ENCODE measurements at places on chromosomes 3 and 15. TPM values are rescaled to one million over a fixed set of nuclear protein-coding genes. Genes with fewer than 3 reads are reported as not detected.

DNA sequence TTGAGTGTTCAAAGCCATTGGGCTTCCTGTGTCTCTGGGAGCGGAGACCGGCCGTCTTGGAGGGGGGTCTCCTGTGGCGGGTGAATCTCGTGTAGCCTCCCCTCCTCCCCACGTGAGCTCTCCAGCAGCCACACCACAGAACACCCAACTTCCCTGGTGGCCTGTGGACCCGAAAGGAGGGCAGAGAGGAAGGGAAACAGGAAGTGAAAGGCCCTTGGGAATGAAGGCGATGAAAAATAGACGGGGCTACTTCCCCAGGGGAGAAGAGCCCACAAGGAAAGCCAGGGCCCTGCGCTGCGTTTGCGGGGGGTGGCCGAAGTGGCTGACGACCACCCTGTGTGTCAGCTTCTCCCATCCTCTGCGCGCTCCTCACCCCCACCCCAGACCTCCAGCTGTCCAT lies 5.4 kb downstream of the ANKRD63 start:
- DNase-seq: no peak

GRCh38 chr3:138375447-138375846 lies 27.1 kb downstream of the MRAS start:
- no peak for DNase-seq

- DNase-seq: no peak
Observed at GRCh38 chr3:48664929-48665328, 2.2 kb upstream of the CELSR3 start.

DNA sequence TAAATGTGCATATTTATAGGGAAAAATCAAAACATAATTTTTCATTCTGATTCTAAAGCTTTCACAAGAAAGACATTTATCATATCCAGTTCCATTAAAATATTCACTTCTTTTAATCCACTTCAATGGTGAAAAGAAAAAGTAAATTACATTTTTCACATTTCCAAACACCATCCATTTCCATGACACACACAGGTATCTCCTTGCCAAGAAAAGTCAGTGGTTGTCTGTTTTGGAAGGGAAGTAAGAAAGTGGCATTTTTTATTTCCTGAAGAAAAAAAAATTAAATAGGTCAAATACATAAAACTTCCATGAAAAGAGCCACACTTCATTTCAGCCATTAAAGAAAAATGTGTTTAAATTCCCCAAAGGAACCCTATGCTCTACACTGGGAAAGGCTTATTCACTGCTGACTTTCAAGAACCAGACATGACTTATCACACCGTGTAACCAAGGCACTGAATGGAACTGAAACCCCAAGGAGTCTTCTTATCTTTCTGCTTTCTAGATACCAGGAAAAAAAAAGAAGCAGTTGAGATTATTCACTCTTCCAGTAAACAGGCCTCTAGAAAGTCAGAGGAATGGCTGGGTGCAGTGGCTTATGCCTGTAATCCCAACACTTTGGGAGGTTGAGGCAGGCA lies 44.5 kb downstream of the OSBPL10 start:
- DNase-seq: no peak

GRCh38 chr3:195817578-195818135 lies 5.9 kb upstream of the MUC4 start:
- DNase-seq: no peak

ATP13A5 gene
- total RNA-seq: not detected
